ENCODE measurements at places on chromosomes 12 and 14.

DNA sequence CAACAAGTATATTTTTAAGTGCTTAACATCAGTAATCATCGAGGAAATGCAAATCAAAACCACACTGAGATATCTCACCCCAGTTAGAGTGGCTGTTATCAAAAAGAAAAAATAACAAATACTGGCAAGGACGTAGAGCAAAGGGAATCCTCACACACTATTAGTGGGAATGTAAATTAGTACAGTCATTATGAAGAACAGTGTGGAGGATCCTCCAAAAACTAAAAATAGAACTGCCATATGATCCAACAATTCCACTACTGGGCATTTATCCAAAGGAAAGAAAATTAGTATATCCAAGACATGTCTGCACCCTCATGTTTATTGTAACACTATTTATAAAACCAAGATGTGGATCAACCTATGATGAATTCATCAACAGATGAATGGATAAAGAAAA is 149.0 kb upstream of the PWP1 start:
- no peaks in the 10 kb centered on the region for H3K36me3 ChIP-seq

DNA sequence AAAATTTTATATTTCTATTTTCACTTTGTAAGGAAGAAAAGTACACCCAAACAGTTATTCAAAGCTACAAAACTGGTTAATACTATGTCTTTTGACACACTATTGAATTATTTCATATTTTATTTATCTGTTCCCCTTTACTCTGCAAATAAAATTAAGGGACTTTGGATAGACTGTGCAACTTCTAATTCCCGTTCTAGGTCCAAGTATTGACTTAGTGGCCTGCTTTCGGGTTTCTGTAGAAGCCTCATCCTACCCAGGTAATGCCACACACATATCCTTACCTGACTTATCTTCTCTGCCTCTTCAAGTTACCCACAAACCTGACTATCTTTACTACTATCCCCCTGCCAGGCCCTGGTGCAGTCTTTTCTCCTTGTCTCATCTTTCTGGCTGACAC is 156.3 kb upstream of the TMTC2 start:
- H3K4me3 ChIP-seq: no peak overlapping the region
- no peaks in the 10 kb centered on the region for H3K36me3 ChIP-seq
- no peaks in the 10 kb centered on the region for H3K27me3 ChIP-seq
- DNase-seq: no peak
- no peak overlapping the region for H3K27ac ChIP-seq

DNA sequence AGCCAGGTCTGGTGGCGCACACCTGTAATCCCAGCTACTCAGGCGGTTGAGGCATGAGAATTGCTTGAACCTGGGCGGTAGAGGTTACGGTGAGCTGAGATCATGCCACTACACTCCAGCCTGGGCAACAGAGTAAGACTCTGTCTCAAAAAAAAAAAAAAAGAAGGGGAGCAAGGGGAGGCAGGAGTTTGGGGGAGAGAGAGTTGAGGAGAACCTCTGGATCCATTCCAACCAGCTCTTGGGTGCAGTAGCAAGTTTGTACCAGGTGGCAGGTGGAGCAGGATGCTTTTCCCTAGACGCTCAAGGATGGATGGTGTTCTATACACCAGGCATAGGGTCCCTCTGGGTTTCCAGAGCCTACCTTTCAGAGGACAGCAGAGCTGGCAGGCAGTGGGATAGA is 1.9 kb downstream of the NFE2 start:
- no peaks in the 10 kb centered on the region for H3K36me3 ChIP-seq
- no peak for DNase-seq
- H3K4me3 ChIP-seq: no peak overlapping the region
- H3K27ac ChIP-seq: no peak overlapping the region
- H3K27me3 ChIP-seq: peaks cover 29% of the 10 kb centered on the region
- H3K4me1 ChIP-seq: peaks cover 6% of the 10 kb centered on the region

DNA sequence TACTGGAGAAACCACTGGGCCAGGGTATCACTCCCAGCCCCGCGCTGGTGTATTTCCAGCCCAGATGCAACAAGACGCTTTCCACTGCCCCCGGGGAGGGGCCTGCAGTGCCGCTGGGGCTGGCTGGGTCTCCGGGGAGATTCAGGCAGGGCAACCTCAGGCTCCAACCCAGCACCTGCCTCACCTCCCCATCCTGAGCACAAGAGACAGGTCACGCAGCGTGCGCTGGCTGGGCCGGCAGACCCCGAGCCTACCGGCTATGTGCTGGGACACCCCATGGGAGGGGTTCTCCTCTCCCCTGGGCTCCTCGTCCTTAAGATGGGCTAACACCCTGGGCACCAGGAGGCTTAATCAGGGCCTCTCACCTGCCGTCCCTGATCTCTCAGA is 80.9 kb downstream of the RFLNA start:
- H3K36me3 ChIP-seq: peaks cover 67% of the 10 kb centered on the region
- no peak for DNase-seq
- H3K27me3 ChIP-seq: no peaks in the 10 kb centered on the region
- H3K27ac ChIP-seq: no peak overlapping the region
- peaks cover 15% of the 10 kb centered on the region for H3K4me1 ChIP-seq
- no peak overlapping the region for H3K4me3 ChIP-seq

GRCh38 chr12:43029971-43030370 is 440.4 kb upstream of the PRICKLE1 start:
- H3K27ac ChIP-seq: no peak overlapping the region
- no peaks in the 10 kb centered on the region for H3K36me3 ChIP-seq
- no peak overlapping the region for H3K4me3 ChIP-seq
- no peaks in the 10 kb centered on the region for H3K27me3 ChIP-seq

- peak overlapping the region; percentile 10 for H3K4me3 ChIP-seq
- peaks cover 83% of the 10 kb centered on the region for H3K27me3 ChIP-seq
- no peak for DNase-seq
- H3K27ac ChIP-seq: no peak overlapping the region
Measured at GRCh38 chr14:69571449-69572029, 3.1 kb downstream of the CCDC177 start.

- H3K27me3 ChIP-seq: no peaks in the 10 kb centered on the region
- no peaks in the 10 kb centered on the region for H3K4me1 ChIP-seq
- no peak overlapping the region for H3K27ac ChIP-seq
Measured at GRCh38 chr12:86698641-86698980, 442.4 kb upstream of the MGAT4C start.

- H3K4me3 ChIP-seq: no peak overlapping the region
- H3K36me3 ChIP-seq: no peaks in the 10 kb centered on the region
- H3K27me3 ChIP-seq: no peaks in the 10 kb centered on the region
- no peak overlapping the region for H3K27ac ChIP-seq
- peaks cover 3% of the 10 kb centered on the region for H3K4me1 ChIP-seq
Measured at GRCh38 chr12:62251609-62251958, 8.6 kb upstream of the USP15 start.

GRCh38 chr14:99454246-99454645 is 26.4 kb downstream of the SETD3 start:
- H3K4me1 ChIP-seq: peaks cover 8% of the 10 kb centered on the region
- H3K27ac ChIP-seq: no peak overlapping the region
- H3K27me3 ChIP-seq: no peaks in the 10 kb centered on the region
- no peak overlapping the region for H3K4me3 ChIP-seq
- H3K36me3 ChIP-seq: peaks cover 13% of the 10 kb centered on the region
- no peak for DNase-seq

- H3K36me3 ChIP-seq: no peaks in the 10 kb centered on the region
- peaks cover 29% of the 10 kb centered on the region for H3K4me1 ChIP-seq
- H3K4me3 ChIP-seq: no peak overlapping the region
- peak overlapping the region; percentile 61 for H3K27ac ChIP-seq
- H3K27me3 ChIP-seq: no peaks in the 10 kb centered on the region
- DNase-seq: peak; percentile 45
Measured at GRCh38 chr14:23113431-23114119, 5.5 kb downstream of the CEBPE start.

DNA sequence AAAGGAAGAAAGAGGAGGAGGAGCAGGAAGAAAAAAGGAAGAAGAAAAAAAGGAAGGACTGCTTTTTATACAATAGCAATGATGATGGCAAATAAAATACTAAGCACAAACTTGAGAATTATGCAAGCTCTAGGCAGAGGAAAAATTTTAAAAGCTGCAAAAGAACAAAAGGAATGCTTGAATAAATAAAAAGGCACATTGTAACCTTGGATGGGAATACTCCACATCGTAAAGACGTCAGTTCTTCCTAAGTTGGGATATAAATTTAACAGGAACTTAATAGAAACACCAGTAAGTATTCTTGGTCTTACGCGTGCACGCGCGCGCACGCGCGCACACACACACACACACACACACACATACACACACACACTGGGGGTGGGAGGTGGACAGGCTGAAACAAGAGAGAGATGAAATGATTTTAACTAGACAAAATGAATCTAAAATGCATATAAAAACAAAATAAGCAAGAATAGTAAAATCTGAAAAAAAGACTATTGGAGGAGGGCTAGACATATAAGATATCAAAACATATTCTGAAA is 43.0 kb downstream of the SERPINA3 start:
- H3K36me3 ChIP-seq: no peaks in the 10 kb centered on the region
- H3K4me1 ChIP-seq: no peaks in the 10 kb centered on the region
- H3K4me3 ChIP-seq: no peak overlapping the region
- H3K27me3 ChIP-seq: no peaks in the 10 kb centered on the region
- H3K27ac ChIP-seq: no peak overlapping the region

- no peak for DNase-seq
- no peak overlapping the region for H3K27ac ChIP-seq
- no peaks in the 10 kb centered on the region for H3K27me3 ChIP-seq
- no peaks in the 10 kb centered on the region for H3K36me3 ChIP-seq
Measured at GRCh38 chr12:91601054-91601453, 418.4 kb upstream of the DCN start.

GRCh38 chr12:84537666-84538065 is 374.9 kb downstream of the SLC6A15 start:
- no peaks in the 10 kb centered on the region for H3K27me3 ChIP-seq
- H3K4me3 ChIP-seq: no peak overlapping the region
- DNase-seq: no peak
- H3K36me3 ChIP-seq: no peaks in the 10 kb centered on the region
- no peak overlapping the region for H3K27ac ChIP-seq
- no peaks in the 10 kb centered on the region for H3K4me1 ChIP-seq

GRCh38 chr12:3329361-3329760 is 161.6 kb upstream of the PRMT8 start:
- DNase-seq: no peak
- H3K27ac ChIP-seq: no peak overlapping the region
- peaks cover 35% of the 10 kb centered on the region for H3K27me3 ChIP-seq
- H3K4me1 ChIP-seq: no peaks in the 10 kb centered on the region
- no peak overlapping the region for H3K4me3 ChIP-seq

DNA sequence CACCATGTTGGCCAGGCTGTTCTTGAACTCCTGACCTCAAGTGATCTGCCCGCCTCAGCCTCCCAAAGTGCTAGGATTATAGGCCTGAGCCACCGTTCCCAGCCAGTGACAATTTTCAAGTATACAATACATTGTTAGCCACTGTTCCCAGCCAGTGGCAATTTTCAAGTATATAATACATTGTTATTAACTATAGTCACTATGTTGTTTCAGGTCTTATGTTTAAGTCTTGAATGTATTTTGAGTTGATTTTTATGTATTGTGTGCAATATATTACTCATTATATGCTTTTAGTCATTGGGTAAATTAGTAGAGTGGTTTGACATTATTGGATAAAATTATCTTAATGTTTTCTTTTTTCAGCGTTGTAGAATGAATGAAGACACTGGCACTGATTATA is 13.0 kb upstream of the ZNF410 start:
- no peak overlapping the region for H3K27ac ChIP-seq
- no peak for DNase-seq
- H3K36me3 ChIP-seq: no peaks in the 10 kb centered on the region
- H3K4me3 ChIP-seq: no peak overlapping the region

GRCh38 chr14:99626041-99626648 is 18.8 kb upstream of the HHIPL1 start:
- peaks cover 19% of the 10 kb centered on the region for H3K4me1 ChIP-seq
- H3K4me3 ChIP-seq: no peak overlapping the region
- no peaks in the 10 kb centered on the region for H3K27me3 ChIP-seq
- no peak overlapping the region for H3K27ac ChIP-seq
- DNase-seq: peak; percentile 23
- no peaks in the 10 kb centered on the region for H3K36me3 ChIP-seq

- peaks cover 7% of the 10 kb centered on the region for H3K4me1 ChIP-seq
- H3K4me3 ChIP-seq: no peak overlapping the region
- H3K27me3 ChIP-seq: no peaks in the 10 kb centered on the region
Measured at GRCh38 chr12:11734580-11735180, 85.2 kb downstream of the ETV6 start.

GRCh38 chr14:24851837-24852236 is 198.1 kb downstream of the STXBP6 start:
- H3K36me3 ChIP-seq: no peaks in the 10 kb centered on the region
- H3K27me3 ChIP-seq: no peaks in the 10 kb centered on the region
- peak; percentile 51 for DNase-seq
- no peak overlapping the region for H3K27ac ChIP-seq
- H3K4me3 ChIP-seq: no peak overlapping the region

DNA sequence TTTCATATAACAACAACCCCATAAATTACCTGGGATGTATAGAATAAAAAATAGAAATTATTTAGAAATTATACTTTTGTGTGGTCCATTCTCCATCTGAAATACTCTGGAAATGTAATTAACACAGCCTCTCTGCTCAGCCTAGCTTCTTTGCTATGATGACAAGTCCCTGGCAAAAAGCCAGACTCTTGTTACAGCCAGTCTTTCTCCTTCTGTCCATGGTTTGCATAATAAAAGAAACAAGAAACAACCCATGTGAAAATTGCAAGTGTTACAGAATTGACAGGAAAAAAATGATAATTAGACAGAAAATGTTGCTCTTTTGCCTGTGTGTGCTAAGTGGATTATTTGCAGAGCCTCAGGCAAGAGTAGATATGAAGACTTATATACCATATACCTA is 61.3 kb downstream of the C12orf50 start:
- no peak for DNase-seq
- H3K4me1 ChIP-seq: no peaks in the 10 kb centered on the region
- no peaks in the 10 kb centered on the region for H3K36me3 ChIP-seq
- H3K27ac ChIP-seq: no peak overlapping the region

DNA sequence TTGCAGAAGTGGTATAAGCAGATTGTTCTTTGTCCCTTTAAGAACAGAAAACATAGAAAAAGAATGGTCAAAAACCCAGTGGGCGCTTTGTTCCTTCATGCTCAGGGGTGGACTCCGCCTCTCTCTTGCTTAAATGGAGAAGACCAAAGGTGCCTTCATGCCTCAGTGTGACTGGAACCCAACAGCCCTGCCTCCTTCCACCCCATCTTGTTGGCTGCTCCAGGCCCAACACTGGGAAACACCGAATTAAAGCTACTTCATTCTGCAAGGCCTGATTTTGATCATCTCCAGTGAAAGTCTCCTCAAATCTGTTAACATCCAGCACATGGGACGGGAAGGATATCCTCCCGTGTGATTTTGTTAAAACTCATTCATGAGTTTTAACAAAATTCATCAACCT is 103.7 kb downstream of the BCL11B start:
- no peaks in the 10 kb centered on the region for H3K4me1 ChIP-seq
- H3K27me3 ChIP-seq: no peaks in the 10 kb centered on the region
- H3K36me3 ChIP-seq: no peaks in the 10 kb centered on the region
- no peak for DNase-seq
- no peak overlapping the region for H3K27ac ChIP-seq

DNA sequence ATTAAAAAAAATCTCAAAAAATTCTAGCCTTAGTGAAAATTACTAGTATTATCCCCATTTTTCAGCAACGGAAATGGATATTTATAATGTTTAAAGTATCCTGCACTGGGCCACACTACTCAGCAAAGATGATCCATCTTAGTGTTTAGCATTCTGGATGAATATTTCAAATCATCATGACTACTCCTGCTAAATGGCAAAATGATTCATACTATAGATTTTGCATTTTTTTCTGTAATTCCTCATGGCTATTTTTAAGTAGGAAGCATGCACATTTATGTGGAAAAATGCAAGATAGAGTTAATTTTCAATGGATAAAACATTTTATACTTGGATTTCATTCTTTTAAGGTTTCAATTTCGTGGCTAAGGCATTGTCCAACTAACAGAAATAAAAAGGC is 59.6 kb downstream of the LRFN5 start:
- no peaks in the 10 kb centered on the region for H3K36me3 ChIP-seq
- H3K27ac ChIP-seq: no peak overlapping the region
- peak; percentile 26 for DNase-seq
- no peaks in the 10 kb centered on the region for H3K4me1 ChIP-seq
- no peak overlapping the region for H3K4me3 ChIP-seq
